NCI-H187 (cell line): ENCODE measurements at places on chromosomes 2 and 18.

DNA sequence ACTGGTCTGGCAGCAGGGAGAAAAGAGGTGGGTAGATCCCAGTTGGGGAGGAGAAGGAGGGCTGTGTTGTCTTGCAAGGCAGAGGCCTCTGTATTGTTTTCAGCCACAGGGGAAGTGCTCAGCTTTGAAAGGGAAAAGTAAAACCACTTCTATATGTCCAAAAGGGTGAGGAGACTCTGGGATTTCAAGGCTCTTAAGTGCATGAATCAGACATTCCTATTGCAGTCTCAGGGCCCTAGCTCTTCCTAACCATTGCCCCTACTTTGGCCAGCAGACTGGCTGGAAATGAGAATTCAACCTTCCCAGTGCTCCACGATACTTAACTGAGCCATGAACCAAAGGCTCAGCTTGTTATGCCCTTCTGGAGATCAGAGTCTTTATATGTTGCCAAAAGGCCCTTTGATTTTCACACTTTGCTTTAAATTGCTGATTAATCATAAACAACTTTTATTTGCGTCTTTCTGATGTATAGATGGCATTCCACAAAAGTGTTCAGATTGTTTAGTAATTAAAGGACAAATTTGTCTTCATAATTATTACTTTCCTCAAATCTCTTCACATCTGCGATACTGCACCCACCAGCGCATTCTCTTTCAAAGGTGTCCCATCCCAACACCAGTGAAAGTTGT is 313.8 kb upstream of the MMADHC start:
- DNase-seq, result no peak

DNA sequence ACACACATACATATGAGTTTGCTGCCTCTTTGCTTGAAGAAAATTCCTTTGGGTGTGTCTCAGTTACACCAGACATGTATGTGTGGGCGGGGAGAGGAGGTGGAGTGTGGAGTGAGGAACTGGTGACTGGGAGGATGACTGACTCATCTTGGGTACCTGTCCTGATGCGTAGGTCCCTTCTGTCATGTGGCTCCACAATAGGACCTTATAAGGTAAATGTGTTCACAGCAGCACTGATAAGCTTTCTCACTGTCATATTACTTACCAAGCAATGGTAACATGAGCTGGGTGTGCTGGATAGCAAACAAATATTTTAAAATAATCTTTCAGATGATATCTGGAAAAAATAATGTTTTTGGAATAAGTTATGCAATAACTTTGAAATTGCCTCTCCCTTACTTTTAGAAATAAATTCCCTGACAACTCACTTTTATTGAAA is 45.1 kb downstream of the SLC9A2 start:
- DNase-seq, result no peak

GRCh38 chr2:81991282-81991681 is 1686.7 kb upstream of the LRRTM1 start:
- DNase-seq, result no peak

- no peak for DNase-seq
Measured at GRCh38 chr2:240141736-240142135, 1.3 kb upstream of the OTOS start.

GRCh38 chr2:234847364-234847635 is 104.5 kb upstream of the SH3BP4 start:
- no peak for DNase-seq

DNA sequence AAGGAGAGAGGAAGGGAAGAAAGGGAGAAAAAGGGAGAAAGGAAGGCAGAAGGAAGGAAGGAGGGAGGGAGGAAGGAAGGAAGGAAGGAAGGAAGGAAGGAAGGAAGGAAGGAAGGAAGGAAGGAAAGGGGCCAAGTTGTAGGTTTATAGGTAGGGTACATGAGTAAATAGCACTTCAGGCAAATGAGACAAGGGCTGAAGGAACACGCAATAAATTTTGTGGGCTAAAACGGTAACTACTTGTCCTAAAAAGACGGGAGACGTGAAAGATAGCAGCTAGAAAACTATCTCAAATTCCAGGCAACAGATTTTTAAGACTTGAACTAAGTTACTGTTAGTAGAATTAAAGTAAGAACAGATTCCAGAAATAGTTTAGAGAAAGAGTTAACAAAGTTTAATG is 129.3 kb upstream of the XIRP2 start:
- DNase-seq, result no peak

DNA sequence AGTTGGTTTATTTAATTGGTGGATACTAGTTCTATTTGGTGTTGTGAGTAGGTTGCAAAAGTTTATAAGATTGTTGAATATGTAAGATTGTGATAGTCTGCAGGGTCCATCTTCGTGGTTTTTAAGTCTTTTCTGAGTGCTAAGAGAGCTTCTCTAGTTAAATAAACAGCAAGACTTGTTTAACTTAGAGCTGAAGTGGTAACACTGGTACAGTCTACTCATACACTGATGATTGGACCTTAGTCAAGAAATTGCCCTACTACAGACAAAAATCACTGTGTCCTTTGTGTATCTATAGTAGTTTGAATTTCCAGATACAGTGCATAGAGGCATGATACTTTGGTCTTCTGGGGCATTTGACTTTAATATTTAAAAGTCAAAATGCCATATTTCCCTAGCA is 94.6 kb downstream of the PHLPP1 start:
- DNase-seq, result no peak

DNA sequence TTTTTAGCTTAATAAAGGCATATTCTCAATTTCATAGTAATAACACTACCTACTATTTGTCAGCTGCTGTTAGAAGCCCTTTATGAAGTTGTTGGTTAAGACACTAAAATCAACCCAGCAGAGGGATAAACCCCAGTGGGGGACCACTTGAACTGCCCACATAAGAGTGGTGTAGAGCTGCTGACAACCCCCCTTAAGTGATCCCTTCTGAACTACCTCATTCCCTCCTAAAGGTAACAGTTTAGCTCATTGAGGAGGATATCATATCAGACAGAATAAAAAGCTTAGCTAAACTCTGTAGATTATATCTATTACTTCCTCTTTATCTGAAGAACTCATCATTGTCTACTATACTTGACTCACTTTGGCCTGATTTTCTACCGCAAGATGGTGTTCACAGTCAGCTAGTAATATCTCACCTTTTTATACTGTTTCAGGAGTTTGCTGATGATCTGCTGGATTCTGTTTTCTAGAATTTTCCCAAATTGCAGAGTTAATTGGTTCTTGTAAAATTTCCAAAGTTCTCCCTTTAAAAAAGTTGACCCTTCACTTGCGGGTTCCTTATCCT is 16.2 kb downstream of the GALM start:
- no peak for DNase-seq
